CD4-positive, alpha-beta T cell treated with Interleukin-12 subunit alpha and Interleukin-12 subunit beta, for 1 hour (primary cell): ENCODE measurements at places on chromosomes 1 and 21.
A peak's percentile ranks its signal among the peaks of the same experiment; 100 is the strongest.

GRCh38 chr1:59046730-59047157 is 250.2 kb upstream of the FGGY start:
- DNase-seq = peak; percentile 54

- DNase-seq = no peak
Measured at GRCh38 chr1:190022709-190023108, 455.0 kb downstream of the BRINP3 start.

- DNase-seq = no peak
Measured at GRCh38 chr1:11529330-11529729, 50.4 kb downstream of the DISP3 start.

DNA sequence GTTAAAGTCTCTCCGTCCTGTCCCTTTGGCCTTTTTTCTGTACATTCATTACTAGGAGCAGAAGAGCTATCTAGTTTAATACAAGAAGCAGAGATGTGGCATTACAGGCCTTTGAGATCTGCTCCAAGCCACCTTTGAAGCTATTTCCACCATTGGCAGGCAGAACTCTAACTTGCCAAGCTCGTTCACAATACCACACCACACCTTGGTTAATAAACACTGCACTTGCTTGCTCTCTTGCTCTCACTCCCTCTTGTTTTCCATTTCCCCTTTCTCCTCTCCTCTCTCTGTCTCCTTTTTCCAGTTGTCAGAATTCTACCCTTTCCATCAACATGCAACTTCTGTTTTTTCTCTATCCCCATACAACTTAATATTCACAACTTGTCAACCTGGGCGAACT is 7.0 kb downstream of the SELE start:
- DNase-seq = no peak

- DNase-seq = no peak
Measured at GRCh38 chr1:53468374-53468773, 9.2 kb downstream of the DMRTB1 start.
